ENCODE measurements at places on chromosomes 5 and 9. TPM values are rescaled to one million over a fixed set of nuclear protein-coding genes. Genes with fewer than 3 reads are reported as not detected.

Gene PFN3
- not detected for total RNA-seq

Gene LHX3
- total RNA-seq = not detected

Gene LPAR1
- total RNA-seq = 11.4 TPM

DNA sequence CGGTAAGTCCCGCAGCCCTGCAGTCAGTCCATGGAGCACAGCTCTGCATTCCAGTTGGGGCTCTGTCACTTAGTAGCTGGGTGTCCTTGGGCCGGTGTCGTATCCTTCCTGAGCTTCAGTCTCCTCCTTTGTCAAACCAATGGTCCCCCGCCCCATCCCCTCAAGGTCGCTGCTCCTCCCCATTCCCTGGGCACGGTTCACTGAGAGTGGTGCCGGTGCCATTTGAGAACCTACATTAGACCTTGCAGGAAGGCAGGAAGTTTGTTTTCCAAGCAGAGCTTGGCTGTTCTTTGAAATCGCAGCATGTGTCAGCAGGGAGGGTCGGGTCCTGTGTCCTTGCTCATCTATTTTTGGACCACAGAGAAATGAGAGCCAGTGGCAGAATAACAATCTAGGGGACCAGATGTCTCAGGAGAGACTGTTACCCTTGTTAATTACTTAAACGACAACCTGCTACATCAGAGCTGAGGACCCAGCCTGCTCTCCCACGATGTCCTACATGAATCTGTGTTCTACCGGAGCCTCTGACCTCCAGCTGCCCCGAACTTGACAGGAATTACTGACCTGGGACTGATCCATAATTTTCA, 21.7 kb upstream of the BARHL1 start:
- no peaks in the 10 kb centered on the region for H3K4me1 ChIP-seq
- DNase-seq = no peak
- no peaks in the 10 kb centered on the region for H3K27me3 ChIP-seq
- no peak overlapping the region for H3K27ac ChIP-seq
- H3K36me3 ChIP-seq = no peaks in the 10 kb centered on the region

Gene IRGM
- 0.09 TPM for total RNA-seq

Gene DNAH5
- total RNA-seq = 1.7 TPM

DNA sequence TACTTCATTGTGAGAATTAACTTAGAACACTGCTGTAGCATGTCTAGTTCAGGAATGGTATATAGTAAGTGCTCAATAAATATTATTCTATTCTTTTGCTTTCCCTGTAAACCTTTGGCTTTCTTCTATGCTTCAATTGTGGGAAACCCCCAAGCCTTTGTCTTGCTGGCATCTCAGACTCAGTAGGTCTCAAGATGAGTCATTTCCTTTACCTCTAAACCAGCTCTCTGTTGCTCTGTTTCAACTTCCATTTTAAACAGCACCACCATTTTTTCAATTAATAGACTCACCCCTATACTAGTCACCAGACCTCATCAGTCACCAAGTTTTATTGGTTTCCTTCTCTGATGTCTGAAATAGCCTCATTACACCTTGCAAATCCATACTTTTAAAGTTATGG, 43.5 kb downstream of the DMAC1 start:
- H3K27me3 ChIP-seq = no peaks in the 10 kb centered on the region
- DNase-seq = no peak
- H3K4me1 ChIP-seq = no peaks in the 10 kb centered on the region
- H3K27ac ChIP-seq = no peak overlapping the region
- H3K4me3 ChIP-seq = no peak overlapping the region
- no peaks in the 10 kb centered on the region for H3K36me3 ChIP-seq

Gene GHR
- 1.6 TPM for total RNA-seq

- no peaks in the 10 kb centered on the region for H3K4me1 ChIP-seq
- H3K27me3 ChIP-seq = no peaks in the 10 kb centered on the region
- H3K27ac ChIP-seq = no peak overlapping the region
- DNase-seq = no peak
- no peak overlapping the region for H3K4me3 ChIP-seq
Observed at GRCh38 chr5:131104169-131104808, 60.8 kb downstream of the HINT1 start.

- DNase-seq = no peak
- H3K27ac ChIP-seq = no peak overlapping the region
- no peaks in the 10 kb centered on the region for H3K4me1 ChIP-seq
Observed at GRCh38 chr5:57681942-57682341, 199.3 kb upstream of the ACTBL2 start.

- no peak overlapping the region for H3K27ac ChIP-seq
- no peaks in the 10 kb centered on the region for H3K4me1 ChIP-seq
- H3K36me3 ChIP-seq = no peaks in the 10 kb centered on the region
- no peaks in the 10 kb centered on the region for H3K27me3 ChIP-seq
Observed at GRCh38 chr5:144035046-144035740, 135.3 kb downstream of the YIPF5 start.

GRCh38 chr9:124322618-124323432, 65.1 kb downstream of the NEK6 start:
- no peaks in the 10 kb centered on the region for H3K27me3 ChIP-seq
- H3K27ac ChIP-seq = no peak overlapping the region
- no peak for DNase-seq
- H3K4me3 ChIP-seq = no peak overlapping the region

Gene NUDT12
- 5.7 TPM for total RNA-seq

Gene PCDHGB4
- total RNA-seq = 1.7 TPM

DNA sequence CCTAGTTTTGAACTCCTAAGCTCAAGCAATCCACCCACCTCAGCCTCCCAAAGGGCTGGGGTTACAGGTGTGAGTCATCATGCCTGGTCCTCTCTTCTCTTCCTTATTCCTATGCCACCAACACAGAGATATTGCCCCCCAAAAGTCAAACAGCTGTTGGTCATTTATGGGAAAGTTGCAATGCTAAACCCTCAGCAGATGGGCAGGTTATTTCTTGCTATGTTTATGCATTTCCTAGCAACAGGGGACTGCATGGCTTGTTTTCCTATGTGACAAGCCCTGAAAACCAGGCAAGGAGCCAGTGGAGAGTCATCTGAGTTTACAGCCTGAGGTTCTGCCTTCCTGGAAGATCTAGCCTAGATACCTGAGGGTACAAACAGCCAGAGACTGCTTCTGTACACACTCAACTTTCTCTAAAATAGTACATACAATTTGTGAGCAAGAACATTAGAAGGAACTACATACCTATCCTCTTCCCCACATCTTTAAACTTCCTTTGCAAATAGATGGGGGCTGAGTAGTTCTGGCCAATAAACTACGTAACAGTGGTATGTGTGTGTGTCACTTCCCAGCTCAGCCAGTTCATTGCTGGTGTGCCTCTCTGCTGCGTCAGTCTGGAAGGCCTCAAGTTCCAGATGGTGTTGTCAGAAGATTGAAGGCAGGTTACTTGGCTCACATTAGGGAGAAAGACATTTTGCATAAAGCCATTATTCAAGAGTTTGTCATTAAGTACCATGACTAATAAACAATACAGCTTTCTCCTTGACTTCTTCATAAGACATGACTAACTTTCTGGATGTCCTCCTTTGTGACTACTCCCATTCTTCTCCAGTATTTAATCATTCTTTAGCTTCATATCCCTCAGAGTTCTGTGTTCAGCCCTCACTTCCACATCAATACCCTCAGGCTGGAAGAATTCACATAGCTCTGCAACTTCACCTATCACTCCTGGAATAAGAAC, 65.3 kb downstream of the CSNK1A1 start:
- H3K36me3 ChIP-seq = no peaks in the 10 kb centered on the region
- H3K27ac ChIP-seq = peak overlapping the region; percentile 89
- no peak overlapping the region for H3K4me3 ChIP-seq

Gene ICE1
- total RNA-seq = 9.5 TPM

Measured in pancreas (tissue), 10 donors.